Effector memory CD4-positive, alpha-beta T cell (primary cell): ENCODE measurements at places on chromosomes 3 and 15.

GRCh38 chr3:46849045-46849631 is 14.1 kb downstream of the MYL3 start:
- no peak for DNase-seq

- DNase-seq = no peak
Observed at GRCh38 chr15:68303560-68304436, 26.3 kb downstream of the FEM1B start.

DNA sequence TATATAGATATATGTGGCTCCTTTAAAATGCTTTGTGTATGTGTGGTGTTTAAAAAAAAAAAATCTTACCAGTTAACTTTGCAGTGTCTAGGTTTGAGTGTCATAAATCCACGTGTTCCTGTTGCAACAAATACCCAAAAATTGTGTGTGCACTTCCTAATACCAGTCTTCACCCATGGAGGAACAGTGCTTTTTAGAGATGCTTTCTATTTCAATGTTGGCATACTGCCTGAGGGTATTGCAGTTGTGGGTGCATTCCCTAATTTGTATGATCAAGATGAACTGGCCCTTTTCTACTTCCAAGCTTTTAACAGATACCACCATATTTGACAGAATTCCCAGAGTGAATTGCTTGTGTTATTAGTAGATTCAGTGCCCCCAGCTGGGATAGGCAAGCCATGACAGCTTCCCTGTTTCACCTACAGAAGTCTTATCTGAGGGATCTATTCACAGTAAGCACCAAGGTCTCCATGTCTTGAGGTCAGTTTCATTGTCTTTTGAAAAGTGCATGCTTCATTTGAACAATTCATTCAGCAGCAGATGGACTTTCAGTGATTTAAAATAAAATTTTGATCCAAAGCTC is 68.9 kb upstream of the GOLGA6B start:
- DNase-seq = no peak

GRCh38 chr3:194446172-194446571 is 40.6 kb downstream of the ATP13A3 start:
- no peak for DNase-seq

GRCh38 chr3:187281191-187281714 is 10.3 kb downstream of the MASP1 start:
- no peak for DNase-seq

DNA sequence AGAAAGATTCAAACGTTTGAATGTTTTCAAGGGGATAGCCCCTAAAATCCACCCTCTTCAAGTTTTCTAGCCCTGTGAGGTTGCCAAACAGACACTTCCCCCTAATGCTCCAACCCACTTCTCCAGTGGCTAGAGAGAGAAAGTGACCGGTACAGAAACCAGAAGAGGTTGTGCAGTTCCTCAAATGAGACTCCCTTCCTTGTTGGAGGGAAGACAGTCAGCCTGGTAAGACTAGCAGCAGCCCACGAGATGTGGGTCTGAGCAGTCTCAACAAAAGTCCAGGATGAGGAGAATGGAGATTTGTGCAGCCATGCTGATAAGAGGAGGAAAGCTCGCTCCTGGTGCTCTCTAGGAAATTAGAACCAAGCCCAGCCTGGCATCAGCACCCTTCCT is 222.8 kb upstream of the TPRG1 start:
- DNase-seq = no peak

DNA sequence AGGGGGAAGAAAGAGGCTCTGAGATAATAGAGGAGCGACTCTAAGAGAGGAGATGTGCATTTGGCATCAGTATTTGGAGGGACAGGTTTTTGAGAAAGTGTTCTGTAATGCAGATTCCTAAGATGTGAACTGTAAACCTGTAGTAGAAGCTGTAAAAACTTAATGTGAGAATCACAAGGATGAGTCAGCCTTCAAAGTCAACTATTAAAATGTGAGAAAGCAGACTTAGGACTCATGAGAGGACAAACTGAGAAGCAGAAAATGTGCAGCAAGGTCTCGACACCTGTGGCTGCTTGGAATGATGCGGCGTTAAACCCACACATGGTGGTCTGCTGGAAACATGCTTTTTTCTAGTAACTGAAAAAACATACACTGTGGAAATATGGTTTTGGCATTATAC is 36.0 kb downstream of the USP13 start:
- DNase-seq = no peak

DNA sequence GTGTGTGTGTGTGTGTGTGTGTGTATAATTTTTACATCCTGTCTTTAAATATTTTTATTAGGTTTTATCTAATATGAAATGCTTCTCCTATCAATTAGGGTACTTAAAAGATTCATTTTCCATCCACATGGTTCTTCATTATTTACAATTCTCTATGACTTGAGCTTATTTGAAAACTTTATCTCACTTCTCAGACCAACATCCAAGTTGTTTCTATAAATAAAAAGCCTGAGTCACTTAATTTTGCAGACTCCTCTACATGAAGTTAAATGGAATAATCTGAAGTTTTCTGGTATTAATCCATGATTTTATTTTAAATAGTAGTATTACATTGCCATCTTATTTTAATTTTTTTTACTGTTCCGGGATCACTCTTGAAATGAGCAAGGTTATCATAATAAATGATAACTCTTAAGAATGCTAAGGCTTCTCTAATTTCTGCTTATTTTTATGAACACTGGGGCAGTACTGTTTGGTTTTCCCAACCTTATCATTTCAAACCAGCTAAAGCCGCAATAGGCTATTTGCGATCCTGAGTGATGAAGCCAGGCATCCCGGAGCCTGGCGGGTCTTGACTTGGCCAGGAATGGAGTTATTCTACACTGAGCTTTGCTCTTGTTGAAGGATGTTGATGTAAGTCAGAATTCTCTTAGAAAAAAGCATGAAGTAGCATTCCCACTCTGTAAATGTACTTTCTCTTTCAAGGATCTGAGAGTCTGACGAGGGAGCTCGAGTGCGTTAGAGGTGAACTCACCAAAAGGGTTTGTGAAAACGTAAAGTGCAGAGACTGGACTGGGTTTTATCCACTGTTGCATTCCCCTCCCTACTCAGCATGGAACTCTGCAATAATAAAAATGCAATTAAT is 220.2 kb upstream of the LRTM1 start:
- no peak for DNase-seq

DNA sequence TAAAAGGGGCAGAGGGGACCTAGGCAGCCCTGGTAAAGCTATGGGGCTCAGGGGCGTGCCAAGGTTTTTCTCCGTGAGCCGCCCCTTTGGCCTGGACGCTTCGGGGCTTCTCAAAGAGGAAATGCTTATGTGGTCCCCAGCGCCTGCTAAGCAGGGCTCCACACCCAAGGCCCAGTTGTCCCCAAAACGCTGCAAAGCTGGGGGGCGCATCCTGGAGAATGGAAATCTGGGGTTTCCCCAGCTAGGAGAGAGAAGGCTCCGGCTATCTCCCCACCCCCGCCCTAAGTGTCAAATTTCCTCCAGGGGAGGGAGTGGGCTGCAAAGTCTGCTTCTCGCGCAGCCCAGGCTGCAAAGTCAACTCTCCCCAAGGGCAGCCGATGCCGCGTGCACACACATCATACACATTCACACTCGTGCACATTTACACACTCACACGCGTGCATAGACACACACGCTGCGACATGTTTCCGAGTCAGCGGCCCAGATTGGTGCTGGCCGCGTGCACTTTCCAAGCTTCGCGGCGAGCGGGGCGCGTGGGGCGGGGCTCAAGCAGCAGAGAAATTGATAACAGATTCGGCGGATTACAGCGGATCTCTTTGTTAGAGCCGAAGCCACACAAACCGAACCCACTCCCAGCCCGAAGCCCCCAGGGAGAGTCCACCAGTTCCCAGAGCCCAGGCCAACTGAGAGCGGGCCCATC is 4.5 kb downstream of the WNT5A start:
- DNase-seq = no peak

DNA sequence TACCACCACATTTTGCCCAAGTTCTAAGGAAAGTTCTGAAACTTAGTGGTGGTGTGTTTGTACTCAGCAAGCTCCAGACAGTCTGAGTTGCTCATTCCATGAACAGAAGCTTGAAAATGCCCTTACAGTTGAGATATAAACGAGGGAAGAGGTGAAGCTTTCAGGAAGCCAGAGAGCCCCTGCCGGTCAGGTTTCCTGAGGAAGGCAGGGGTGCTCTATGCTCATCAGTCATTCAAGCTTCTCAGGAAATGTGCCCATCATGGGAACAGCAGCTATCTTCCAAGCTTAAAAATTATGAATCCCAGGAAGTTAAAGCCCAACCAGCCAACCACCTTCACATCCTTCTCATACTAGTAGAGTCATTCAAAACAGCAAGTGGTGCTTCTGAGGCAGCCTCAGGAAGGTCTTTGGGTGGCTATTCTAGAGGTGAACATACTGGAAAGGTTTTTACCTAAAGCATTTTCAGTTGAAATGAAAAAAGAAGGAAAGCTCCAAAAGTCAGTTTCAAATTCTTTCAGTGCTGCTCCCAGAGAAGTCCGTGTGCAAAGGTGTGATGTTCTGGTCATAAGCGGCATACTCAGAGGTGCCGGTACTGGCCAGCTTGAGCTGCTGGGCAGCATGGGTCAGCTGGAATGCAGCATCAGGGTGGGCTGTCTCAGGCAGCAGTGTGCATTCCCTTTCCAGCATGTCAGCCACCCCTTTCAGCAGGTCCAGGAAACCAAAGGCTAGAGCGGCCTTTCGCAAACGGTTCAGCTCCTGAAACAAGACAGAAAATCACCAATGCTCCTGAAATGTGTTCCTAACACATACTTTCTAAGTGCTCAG is 31.8 kb downstream of the INTS14 start:
- DNase-seq = no peak

- no peak for DNase-seq
Observed at GRCh38 chr3:72178463-72179106, 393.6 kb upstream of the PROK2 start.

DNA sequence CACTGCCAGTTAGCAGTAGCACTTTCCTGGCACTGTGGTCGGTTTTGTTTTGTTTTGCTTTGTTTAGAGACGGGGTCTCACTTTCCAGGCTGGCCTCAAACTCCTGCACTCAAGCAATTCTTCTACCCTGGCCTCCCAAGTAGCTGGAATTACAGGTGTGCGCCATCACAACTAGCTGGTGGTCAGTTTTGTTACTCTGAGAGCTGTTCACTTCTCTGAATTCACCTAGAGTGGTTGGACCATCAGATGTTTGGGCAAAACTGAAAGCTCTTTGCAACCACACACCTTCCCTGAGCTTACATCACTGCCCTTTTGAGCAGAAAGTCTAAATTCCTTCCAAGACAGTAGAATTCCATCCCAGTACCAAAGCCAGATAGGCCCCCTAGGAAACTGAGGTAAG is 22.6 kb downstream of the CLDN18 start:
- DNase-seq = no peak

DNA sequence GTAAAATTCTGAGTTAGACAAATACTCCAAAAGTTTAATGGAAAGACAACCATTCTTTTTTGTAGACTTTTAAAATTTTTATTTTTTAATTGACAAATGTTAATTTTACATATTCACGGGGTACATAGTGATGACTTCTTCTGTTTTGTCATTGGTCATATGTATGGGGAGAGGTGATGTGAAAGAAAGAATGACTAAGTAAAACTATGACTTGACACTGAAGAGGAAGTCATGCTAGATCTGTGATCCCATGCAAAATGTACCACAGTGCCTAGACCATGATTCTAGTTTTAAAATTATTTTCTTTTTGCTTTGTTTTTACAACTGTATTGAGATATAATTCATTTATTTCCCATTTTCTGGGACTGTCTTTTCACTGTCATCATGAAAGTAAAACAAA is 281.6 kb downstream of the MBNL1 start:
- no peak for DNase-seq

DNA sequence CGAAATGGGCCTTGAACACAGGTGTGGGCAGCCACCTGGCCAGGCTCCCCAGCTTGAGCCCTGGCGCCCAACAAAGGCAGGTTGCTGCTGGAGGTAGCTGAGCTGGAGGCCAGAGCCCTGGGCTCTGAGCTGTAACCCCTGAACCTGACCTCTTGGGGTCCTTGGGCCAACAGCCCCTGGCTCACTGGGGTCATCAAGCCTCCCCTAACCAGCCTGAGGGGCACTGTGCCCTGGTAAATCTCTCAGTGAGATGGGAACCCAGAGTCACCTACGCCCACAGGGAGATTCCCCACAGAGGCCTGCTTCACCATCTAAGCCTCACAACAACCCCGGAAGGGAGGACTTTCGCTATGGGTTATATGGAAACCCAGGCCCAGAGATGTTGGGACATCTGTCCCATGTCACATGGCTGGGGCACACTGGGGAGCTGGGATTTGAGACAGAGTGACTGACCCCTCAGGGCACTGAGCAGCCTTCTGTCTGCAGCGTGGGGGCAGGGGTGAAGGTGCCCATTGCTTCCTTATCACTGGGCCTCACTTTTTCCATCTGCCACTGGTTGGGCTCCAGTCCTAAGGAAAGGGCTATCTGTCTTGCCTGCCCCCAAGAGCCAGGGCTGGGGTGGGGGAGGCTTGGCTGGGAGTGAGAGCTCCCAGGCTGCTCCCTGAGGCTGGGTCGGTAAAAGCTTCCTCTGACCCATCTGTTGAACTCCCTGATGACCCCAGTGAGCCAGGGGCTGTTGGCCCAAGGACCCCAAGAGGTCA is 59.1 kb downstream of the IQSEC1 start:
- no peak for DNase-seq

- DNase-seq = no peak
Observed at GRCh38 chr15:36958606-36959005, 141.7 kb downstream of the MEIS2 start.

DNA sequence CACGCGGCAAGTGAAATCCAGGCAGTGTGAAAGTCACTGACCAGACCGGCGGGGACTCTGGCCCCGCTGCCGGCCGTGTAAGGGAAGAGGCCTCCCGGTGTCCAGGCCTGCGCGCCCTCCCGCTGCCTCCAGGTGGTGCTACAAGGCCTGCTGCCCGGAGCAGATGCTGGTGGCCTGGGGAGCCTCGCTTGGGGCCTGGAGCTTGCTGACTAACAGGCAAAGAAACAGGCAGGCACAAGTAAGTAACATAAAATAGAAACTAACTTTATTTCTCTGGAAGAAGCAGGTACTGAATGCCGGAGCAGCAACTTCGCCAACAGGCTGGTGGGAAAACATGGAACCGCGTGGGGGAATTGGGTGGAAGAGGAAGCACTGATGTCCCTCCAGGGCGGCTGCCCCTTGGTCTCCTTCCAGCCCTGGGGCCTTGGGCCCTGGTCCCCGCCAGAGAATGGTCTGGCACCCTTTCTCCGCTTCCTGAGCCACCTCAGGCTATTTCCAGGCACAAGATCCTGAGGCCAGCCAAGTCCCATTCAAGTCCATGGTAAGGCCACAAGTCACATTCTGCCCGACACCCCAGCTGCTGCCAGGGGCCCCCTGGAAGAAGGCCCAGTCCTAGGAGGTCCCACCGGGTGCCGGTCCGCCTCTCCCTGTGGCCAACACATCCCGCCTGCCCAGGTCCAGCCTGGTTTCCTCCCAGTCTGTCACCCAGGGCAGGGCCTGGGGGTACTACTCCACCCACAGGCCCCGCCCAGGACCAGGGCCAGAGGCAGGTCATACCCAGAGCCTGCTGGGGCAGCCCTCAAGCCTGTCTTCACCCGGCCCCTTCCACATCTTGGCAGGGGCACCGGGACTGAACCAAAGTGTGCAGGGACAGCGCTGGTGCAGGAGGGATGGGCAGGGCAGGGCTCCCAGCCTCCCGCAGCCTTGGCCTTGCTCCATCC is 45.0 kb downstream of the TNK2 start:
- DNase-seq = peak; percentile 43
